ENCODE measurements at places on chromosomes 2 and 18.
A peak's percentile ranks its signal among the peaks of the same experiment; 100 is the strongest.

- DNase-seq, result no peak
Observed at GRCh38 chr2:222943820-222944219, 83.0 kb downstream of the ACSL3 start.

DNA sequence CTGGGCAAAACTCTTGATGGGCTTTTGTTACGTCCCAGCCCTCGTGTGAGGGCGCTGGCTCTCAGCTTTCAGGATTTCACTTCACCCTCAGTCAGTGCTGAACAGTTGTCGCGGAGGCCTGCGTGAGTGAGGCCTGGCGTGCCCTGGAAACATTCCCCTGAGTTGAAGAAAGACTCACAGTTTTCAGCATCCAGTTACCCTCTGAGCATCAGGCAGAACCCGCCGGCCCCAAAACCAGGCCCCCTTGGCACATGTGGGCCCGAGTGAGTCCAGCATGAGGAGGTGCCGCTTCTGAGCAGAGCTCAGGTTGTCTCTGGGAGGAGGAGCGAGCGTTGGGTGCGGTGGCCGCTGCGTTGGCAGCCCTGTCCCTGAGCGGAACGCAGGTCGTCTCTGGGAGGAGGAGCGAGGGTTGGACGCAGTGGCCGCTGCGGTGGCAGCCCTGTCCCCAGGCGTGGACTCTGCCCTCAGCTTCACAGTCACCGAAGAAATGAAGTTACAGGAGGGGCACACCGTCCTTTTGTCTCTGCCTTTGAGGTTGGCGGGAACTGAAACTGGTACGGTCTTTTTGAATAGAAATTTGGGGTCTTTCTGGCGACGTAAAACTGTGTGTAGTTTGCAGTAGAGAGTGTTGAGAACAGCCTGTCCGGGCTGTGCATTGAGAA lies at the start of gene NEU4:
Gene NEU4, plus strand, starts transcription at position 473 of the 662 bp plus-strand sequence. CDS start 5,292 bp downstream, outside the sequence.
- DNase-seq, result no peak

- DNase-seq, result no peak
Observed at GRCh38 chr18:61333271-61333745, at the start of gene CDH20. TSS of gene CDH20 (plus strand) at chr18:61333430.

DNA sequence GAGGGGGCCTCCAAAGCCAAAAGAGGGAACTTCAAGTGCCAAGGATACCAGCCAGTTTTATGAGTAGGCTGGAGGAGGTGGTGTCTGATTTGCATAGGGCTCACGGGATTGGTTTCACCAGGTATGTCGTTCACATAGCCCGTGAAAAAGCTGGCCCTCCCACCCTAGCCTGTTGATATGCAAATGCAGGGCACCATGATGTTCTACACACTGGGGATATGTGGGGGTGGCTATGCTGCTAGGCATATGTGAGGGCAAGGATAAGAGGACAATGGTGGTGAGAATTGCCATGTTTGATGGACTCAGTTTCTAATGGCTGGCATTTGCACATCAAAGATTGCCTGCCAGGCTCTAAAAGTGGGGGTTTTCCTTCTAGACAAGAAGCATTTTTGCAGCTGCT lies 378.6 kb downstream of the DPP10 start:
- DNase-seq, result no peak

- no peak for DNase-seq
Observed at GRCh38 chr2:171267855-171268629, 107.3 kb upstream of the TLK1 start.

DNA sequence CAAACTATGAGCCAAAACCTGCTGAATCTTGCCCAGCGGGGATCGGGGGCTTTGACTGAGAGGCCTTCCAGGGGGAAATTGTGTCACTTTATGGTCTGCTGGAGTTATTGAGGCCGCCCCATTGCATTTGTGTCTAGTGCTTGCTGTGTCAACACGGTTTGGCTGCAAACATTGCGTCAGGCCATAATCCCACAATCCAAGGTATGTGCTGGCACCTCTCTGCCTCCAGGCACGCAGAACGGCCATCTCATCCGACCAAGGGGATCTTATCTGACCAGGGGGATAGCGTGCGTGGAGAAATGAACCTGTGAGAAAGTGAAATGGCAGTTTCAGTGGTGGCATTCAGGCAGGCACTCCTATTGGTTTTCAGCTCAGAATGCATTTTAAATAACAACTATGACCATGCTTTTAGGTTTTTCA lies 18.1 kb upstream of the LYPD6B start:
- DNase-seq, result no peak

GRCh38 chr2:175606010-175606841 lies 395.8 kb downstream of the LNPK start:
- no peak for DNase-seq

GRCh38 chr2:24287171-24287570 lies 73.2 kb downstream of the ITSN2 start:
- DNase-seq, result no peak

DNA sequence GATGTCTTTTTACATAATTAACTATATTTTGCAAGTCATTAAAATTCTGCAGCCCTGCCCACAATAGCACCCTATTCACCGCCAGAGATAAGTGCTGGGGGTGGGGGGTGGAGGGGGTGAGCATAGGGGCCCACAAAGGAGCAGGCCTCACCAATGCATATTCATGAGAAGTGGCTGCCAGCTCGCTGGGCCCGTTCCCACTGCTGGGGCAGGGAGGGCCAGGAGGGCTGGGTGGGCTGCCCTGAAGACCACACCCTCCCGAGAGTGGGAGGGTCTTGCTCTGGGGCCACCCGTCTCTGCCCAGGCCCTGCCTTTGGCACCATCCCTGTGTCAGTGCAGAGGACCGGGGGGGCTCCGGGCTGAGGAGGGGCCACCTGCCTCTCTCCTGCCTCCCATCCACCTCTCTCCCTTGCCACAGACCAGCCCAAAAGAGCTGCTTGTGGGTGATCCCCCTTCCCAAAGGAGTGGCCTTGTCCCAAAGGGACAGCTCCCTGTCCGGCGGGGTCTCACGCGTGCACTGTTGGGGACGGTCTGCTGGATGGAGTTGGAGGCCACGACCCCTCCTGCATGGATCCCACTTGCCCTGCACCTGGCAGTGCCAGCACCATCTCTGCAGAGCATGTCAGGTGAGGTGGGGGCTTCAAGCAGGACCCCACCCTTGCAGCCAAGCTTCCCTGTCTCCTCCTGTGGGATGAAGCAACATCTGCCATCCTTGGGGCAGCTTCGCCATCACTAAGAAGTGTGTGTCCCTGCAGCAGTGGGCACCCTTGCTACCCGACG lies 138.8 kb upstream of the GPC1 start:
- peak; percentile 55 for DNase-seq

DNA sequence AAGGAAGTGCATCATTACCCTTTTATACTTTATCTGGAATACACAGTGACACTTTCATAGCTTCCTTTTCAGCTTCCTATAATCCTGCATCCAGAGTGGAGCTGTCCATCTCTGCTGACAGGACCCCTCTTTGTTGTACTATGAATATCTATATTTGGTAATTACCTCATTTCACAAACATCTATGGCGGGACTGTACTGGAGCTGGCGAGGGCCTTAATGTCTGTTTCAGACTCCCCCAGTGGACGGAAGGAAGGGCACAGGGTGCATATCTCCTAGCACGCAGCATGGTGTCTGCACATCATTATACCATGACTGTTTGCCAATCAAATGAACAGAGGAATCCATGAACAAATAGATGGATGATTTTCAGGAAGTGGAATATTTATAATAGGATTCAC lies 142.3 kb downstream of the SOX11 start:
- DNase-seq, result no peak

- DNase-seq, result no peak
Observed at GRCh38 chr2:145253492-145253891, 733.6 kb upstream of the ZEB2 start.

GRCh38 chr18:32019251-32019948 lies 775 bp downstream of the RNF125 start:
- no peak for DNase-seq

GRCh38 chr18:76390452-76391035 lies 104.5 kb downstream of the ZNF516 start:
- DNase-seq, result no peak

- DNase-seq, result no peak
Observed at GRCh38 chr18:7616661-7617060, 49.5 kb downstream of the PTPRM start.

- DNase-seq, result no peak
Observed at GRCh38 chr2:60523963-60524362, 29.5 kb downstream of the BCL11A start.

DNA sequence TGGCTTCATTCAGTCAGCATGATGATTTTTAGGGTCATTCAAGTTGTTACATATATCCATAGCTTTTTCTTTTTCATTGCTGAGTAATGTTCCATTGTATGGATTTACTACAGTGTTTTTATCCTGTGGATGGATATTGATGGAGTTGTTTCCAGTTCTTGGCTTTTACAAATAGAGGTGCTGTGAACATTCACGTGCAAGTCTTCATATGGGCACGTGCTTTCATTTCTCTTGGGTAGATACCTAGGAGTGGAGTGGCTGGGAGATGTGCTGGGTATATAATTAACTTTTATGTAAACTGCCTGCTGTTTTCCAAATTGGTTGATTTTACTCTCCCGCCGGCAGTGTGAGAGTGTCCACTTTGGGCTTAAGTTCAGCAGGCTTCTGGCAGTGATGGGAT lies 16.5 kb downstream of the AGAP1 start:
- no peak for DNase-seq

DNA sequence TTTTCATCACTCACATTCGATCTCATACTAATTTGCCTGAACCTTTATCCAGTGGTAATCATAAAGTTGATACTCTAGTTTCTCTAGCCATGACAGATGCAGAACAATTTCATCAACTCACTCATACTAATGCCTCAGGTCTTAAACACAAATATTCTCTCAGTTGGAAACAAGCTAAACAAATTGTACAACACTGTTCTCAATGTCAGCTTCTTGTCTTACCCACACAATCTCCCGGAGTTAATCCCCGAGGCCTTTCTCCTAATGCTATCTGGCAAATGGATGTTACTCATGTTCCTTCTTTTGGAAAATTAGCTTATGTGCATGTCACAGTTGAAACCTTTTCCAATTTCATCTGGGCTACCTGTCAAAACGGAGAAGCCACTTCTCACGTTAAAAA lies 11.5 kb upstream of the CNOT11 start:
- no peak for DNase-seq

DNA sequence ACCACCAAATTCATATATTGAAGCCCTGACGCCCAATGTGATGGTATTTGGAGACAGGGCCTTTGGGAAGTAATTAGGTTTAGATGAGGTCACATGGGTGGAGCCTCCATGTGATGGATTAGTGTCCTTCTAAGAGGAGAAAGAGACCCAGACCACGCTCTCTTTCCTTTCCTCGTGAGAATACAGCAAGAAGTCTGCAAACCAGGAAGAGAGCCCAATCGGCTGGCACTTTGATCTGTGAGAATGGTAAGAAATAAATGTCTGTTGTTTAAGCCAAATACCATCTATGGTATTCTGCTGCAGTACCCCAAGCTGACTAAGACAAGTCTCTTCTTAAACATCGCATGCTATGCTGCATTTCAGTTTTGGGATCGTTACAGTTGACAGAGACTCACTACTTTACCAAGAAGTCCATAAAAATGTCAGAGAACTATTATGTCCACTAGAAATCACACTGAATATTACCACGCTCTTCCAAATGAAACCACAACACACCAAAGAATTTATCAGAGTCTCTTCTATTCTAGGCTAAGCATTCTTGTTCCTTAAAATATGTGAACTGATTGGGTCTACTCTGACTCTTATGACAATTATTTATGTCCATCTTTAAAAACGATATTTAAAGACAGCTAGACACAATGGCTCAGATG lies 48.5 kb downstream of the LPIN2 start:
- DNase-seq, result no peak

GRCh38 chr18:42024131-42024530 lies 69.1 kb downstream of the PIK3C3 start:
- no peak for DNase-seq

DNA sequence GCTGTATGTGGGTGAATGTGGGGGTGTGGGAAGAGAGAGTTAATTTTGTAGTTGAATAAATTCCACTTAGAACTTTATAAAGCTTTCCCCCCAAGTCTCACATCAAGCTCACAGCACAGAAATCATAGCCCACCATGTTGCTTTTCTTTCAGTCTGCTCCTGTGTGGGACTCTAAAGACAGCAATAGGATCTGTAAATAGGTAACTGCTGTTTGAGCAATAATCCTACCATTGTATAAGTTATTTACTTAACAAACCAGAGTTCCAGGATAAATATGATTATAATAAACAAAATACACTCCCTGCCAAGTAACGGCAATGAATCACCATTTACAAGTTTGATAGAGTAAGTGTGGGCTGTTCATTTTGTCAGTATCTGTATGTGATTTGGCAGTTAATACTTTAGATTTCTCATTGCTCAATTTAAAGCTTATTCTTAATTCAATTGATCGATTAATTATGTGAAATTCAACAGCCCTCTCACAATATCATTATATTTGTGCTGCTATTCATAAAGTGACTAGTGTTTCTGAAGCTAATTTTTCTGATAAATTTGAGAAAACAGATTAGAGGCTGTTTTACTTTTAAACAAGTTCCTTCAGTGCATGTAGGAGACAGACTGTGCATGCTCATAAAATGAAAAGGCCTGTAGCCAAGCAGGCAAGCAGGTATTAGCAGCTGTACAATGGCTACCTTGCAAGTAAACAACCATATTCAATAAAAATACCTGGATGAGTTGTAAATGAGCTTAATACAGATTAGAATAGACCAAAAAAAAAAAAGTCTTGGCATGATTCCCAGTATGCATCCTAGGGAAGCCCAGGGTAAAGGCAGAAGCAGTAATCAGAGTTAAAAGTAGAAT lies 142.7 kb downstream of the PDE11A start:
- no peak for DNase-seq

DNA sequence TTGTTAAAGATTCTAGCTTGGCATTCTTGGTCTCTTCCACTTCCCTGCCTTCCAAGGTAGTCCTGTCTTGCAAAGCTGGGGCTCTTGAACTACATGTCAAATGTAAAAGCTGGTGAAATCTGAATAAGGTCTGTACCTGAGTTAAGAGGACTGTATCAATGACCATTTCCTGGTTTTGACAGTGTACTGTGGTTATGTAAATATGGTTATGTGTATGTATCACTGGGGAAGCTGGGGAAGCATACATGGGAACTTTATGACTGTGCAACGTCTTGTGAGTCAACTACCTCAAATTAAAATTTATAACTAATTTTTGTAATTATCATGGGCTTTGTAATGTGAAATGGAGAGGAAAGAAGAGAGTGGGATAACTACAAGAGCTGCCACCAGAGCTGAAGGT lies 81.7 kb downstream of the COL4A4 start:
- no peak for DNase-seq

DNA sequence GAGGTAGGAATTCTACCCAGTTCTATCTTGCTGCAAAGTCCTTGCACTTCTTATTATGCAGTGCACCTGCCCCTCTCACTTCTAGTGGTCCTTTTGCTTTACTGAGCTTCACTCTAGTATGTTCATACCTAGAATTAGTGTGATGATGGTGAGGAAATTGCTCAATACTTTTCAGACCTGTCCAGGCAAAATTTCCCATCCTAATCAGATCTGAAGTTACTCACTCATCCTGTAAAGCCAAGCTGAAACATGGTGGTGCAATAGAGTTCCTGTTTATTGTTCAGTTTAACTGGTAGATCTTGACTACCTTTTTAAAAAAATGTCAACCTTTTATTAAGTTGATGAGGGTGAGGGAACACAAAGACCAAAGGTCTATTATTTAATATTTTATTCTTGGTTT lies 12.6 kb upstream of the FIGN start:
- no peak for DNase-seq

GRCh38 chr2:109173311-109174171 lies 44.5 kb downstream of the SH3RF3 start:
- DNase-seq, result peak; percentile 74

Data from left forelimb (tissue), 1 donor.